Hypothalamus (tissue), 51 donors: ENCODE measurements at places on chromosomes 2 and 18.

- DNase-seq, result no peak
Observed at GRCh38 chr2:163664610-163665009, 71.2 kb downstream of the FIGN start.

- no peak for DNase-seq
Observed at GRCh38 chr2:207939342-207940108, 85.8 kb downstream of the PLEKHM3 start.

DNA sequence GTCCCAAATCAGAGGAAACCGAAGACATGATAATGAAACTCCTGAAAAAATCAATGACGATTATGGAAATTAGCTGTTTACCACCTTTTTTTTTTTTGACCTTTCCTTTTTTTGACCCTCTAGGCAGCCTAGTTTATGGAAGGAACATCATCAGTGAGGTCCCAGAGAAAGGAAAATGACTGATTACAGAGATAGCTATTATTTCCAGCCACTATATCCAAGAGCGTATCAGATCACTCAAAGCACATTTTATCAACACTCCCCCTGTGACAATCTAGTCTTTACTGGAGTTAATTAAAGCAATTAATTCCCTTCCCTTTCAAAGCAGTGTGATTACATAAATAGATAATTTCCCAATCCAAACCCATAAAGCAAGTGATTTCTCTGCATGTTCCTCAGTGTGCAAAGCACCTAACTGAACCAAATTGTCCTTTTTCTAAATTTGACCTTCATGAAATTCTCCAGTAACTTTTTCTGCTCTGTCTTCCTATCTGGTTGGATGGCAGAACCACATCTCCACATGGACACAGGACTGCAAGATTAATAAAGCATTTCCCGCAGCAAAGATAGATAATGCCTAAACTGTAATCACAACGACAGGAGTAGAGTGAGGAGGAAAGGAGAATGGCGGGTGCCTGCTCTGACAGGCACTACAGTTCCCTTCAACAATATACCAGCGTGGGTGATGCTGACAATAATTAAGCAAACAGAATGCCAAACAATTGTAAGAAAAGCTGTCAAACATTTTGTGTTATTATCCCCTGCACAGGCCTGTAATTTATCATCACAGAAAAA, 194.4 kb downstream of the SLC8A1 start:
- DNase-seq, result no peak

GRCh38 chr2:64731263-64731643, 77.5 kb upstream of the SERTAD2 start:
- no peak for DNase-seq

DNA sequence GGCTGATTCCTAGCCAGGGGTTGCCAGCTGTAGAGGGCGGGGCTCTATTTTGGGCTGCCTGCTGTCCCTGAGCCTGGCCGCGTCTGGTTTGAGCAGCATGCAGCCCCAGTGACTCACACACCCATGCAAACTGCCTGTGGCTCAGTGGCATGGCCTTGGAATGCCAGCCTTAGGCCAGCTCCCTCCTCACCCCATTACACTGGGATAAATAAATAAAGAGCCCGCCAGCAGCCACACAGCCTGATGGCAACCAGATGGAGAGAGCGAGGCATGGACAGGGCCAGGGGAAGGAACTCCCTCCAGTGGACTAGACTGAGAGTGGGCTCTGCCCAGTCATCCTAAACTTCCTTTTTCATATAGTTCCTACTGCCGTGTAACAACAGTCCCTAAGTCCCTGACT, 18.3 kb downstream of the NHEJ1 start:
- no peak for DNase-seq

DNA sequence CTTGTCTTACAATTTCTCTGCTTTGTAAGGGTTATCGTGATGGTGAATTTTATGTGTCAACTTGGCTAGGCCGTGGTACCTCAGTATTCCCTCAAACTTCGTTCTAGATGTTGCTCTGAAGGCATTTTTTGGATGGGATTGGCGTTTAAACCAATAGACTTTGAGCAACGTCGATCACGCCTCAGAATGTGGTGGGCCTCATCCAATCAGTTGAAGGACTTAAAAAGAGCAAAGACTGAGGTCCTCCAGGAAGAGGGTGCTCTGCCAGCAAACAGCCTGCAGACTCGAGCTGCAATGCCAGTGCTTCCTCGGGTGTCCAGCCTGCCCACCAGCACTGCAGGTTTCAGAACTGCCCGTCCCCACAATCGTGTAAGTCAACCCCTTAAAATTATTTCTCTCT, 145.8 kb upstream of the SALL3 start:
- DNase-seq, result no peak

GRCh38 chr2:207046724-207047123, 107.4 kb downstream of the CPO start:
- no peak for DNase-seq
